ENCODE measurements at places on chromosomes 2 and 18. TPM values are rescaled to one million over a fixed set of nuclear protein-coding genes. Genes with fewer than 3 reads are reported as not detected.

The PROM2 gene
- 0.66 TPM for total RNA-seq

The SLC9A4 gene
- total RNA-seq: 0.04 TPM

The GPR45 gene
- not detected for total RNA-seq

The TRIM43 gene
- total RNA-seq: not detected

The SPHKAP gene
- total RNA-seq: 26.2 TPM

The GCG gene
- 16.6 TPM for total RNA-seq

The ERFE gene
- 6.1 TPM for total RNA-seq

Measured in muscle of leg (tissue), 16 donors.